ENCODE measurements at places on chromosomes 4 and X.

DNA sequence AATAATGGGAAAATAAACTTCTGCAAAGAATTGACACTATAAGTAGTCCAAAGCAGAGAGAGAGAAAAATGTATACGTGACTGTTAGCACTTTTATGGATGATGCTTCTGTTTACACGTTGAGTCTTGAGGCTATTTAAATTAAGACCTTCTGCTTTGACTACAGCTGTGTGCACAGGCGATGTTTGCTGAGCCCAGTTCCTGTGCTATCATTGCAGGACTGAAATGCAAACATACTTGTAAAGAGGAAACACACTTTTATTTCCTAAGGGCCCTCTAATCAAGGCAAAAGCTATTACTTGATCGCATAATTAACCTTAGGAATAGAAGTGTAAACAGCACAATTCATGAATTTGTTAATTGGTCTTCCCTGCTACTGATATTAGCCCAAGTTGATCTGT is 226.9 kb downstream of the FBXW7 start:
- no peak for DNase-seq
- no peak overlapping the region for H3K27ac ChIP-seq
- no peaks in the 10 kb centered on the region for H3K27me3 ChIP-seq
- H3K4me1 ChIP-seq = peaks cover 5% of the 10 kb centered on the region

- H3K27me3 ChIP-seq = no peaks in the 10 kb centered on the region
- DNase-seq = peak; percentile 38
Observed at GRCh38 chrX:120560405-120560841, 339 bp downstream of the CUL4B start.

- peaks cover 26% of the 10 kb centered on the region for H3K36me3 ChIP-seq
- H3K27me3 ChIP-seq = no peaks in the 10 kb centered on the region
- DNase-seq = no peak
- no peak overlapping the region for H3K27ac ChIP-seq
Observed at GRCh38 chr4:113708250-113708649, 53.3 kb downstream of the CAMK2D start.

- H3K4me1 ChIP-seq = no peaks in the 10 kb centered on the region
- H3K27me3 ChIP-seq = no peaks in the 10 kb centered on the region
- DNase-seq = no peak
- H3K36me3 ChIP-seq = peaks cover 1% of the 10 kb centered on the region
Observed at GRCh38 chr4:88420844-88421243, 36.1 kb upstream of the HERC5 start.

DNA sequence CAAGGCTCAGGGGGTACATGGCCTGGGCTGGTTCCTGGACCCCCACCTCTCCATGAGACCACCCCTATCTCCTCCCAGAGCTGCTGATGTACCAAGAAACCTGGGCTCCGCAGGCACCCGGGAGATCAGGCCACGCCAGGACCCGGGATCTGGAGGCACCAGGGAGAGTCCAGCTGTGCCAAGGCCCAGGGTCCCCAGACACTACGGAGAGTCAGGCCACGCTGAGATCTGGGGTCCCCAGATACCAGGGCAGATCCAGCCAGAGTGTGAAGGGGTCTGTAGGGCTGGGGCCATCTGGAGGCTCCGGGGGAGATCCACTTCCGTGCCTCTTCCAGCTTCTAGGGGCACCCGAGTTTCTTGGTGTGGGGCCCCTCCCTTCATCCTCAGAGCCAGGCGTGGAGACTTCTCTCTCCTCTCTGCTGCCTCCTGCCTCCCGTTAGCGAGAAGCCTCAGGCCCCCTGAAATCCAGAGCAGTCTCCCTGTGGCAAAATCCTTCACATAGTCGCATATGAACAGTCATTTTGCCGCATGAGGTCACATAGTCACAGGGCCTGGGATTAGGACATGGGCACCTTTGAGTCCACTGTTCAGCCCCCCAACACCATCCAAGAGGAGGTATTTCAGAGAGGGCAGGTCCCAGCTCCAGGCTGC is 9.7 kb downstream of the ABLIM2 start:
- DNase-seq = no peak
- H3K36me3 ChIP-seq = no peaks in the 10 kb centered on the region
- H3K4me1 ChIP-seq = no peaks in the 10 kb centered on the region

DNA sequence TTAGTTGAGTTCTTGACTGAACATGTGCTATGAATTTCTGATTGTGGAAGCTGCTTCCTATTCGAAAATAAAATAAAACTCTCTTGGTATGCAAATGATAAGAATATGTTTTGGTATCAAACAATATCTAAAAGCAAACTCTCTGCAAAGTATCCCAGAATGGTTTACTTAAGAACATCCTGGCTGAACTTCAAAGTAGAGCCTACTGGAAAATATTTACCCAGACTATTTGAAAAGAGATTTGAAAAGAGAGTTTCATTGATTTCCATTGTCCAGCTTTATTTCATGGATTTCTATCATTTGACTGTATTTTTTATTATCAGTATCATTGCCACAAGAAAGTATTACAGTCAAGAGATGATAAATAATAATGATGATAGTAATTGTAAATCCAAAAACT is 171.1 kb upstream of the SLC7A11 start:
- peaks cover 1% of the 10 kb centered on the region for H3K36me3 ChIP-seq
- no peak overlapping the region for H3K4me3 ChIP-seq
- no peaks in the 10 kb centered on the region for H3K4me1 ChIP-seq
- H3K27ac ChIP-seq = no peak overlapping the region

- no peak overlapping the region for H3K4me3 ChIP-seq
- peaks cover 6% of the 10 kb centered on the region for H3K27me3 ChIP-seq
- H3K27ac ChIP-seq = no peak overlapping the region
- H3K36me3 ChIP-seq = no peaks in the 10 kb centered on the region
Observed at GRCh38 chr4:5750052-5750945, 39.3 kb downstream of the EVC start.

- no peaks in the 10 kb centered on the region for H3K4me1 ChIP-seq
- no peak for DNase-seq
- no peak overlapping the region for H3K27ac ChIP-seq
- H3K27me3 ChIP-seq = no peaks in the 10 kb centered on the region
- no peak overlapping the region for H3K4me3 ChIP-seq
- H3K36me3 ChIP-seq = no peaks in the 10 kb centered on the region
Observed at GRCh38 chr4:149886786-149887490, 71.3 kb upstream of the IQCM start.

GRCh38 chr4:2272026-2272827 is 10.3 kb upstream of the MXD4 start:
- H3K4me1 ChIP-seq = no peaks in the 10 kb centered on the region
- H3K27ac ChIP-seq = no peak overlapping the region
- DNase-seq = no peak
- H3K36me3 ChIP-seq = no peaks in the 10 kb centered on the region

DNA sequence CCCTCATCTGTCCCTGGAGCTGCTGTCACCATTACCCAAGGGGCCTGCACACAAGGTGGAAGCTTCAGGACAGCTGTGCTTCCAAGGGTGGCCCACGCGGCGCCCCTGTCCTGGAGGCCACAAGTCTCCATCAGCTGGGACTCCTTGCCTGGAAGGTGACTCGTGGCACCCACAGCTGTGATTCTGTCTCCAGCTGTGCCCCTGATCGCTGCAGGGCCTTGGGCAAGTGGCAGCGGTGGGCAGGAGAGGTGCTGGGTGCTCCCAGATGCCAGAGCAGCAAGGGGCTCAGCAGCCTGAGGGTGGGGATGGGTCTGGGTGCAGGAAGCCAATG is 9.0 kb upstream of the DUSP9 start:
- H3K4me1 ChIP-seq = peaks cover 3% of the 10 kb centered on the region
- no peak overlapping the region for H3K27ac ChIP-seq
- no peak overlapping the region for H3K4me3 ChIP-seq
- H3K27me3 ChIP-seq = peaks cover 16% of the 10 kb centered on the region
- H3K36me3 ChIP-seq = no peaks in the 10 kb centered on the region

GRCh38 chrX:11437642-11438379 is 144.6 kb downstream of the AMELX start:
- no peak overlapping the region for H3K27ac ChIP-seq
- no peaks in the 10 kb centered on the region for H3K27me3 ChIP-seq
- DNase-seq = no peak
- no peak overlapping the region for H3K4me3 ChIP-seq
- no peaks in the 10 kb centered on the region for H3K4me1 ChIP-seq
- H3K36me3 ChIP-seq = no peaks in the 10 kb centered on the region

DNA sequence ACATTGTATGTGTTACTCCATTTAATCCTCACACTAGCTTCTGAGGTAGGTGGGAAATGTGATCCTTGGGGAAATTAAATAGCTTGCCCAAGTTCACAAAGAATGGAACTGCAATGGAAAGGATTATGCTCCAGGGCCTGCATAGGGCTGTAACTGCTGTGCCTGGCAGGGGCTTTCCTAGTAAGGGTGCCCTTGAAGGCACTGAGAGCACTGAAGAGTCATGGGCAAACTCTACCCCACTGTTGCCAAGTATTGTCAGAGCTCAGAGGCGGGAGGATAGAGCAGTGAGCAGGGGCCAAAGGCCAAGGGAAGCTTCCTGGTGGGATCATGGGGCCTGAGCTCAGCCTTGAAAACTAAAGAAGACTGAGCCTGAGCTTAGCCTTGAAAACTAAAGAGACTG is 133.0 kb upstream of the NALF2 start:
- no peaks in the 10 kb centered on the region for H3K36me3 ChIP-seq
- peaks cover 6% of the 10 kb centered on the region for H3K27me3 ChIP-seq
- H3K4me3 ChIP-seq = no peak overlapping the region
- no peaks in the 10 kb centered on the region for H3K4me1 ChIP-seq
- DNase-seq = no peak

- H3K4me1 ChIP-seq = peaks cover 36% of the 10 kb centered on the region
- no peak overlapping the region for H3K27ac ChIP-seq
Observed at GRCh38 chr4:13527192-13527980, 16.9 kb downstream of the NKX3-2 start.

- no peak overlapping the region for H3K27ac ChIP-seq
- DNase-seq = no peak
- peaks cover 61% of the 10 kb centered on the region for H3K4me1 ChIP-seq
- no peak overlapping the region for H3K4me3 ChIP-seq
- H3K27me3 ChIP-seq = no peaks in the 10 kb centered on the region
Observed at GRCh38 chr4:88600176-88600838, 8.0 kb downstream of the HERC3 start.

DNA sequence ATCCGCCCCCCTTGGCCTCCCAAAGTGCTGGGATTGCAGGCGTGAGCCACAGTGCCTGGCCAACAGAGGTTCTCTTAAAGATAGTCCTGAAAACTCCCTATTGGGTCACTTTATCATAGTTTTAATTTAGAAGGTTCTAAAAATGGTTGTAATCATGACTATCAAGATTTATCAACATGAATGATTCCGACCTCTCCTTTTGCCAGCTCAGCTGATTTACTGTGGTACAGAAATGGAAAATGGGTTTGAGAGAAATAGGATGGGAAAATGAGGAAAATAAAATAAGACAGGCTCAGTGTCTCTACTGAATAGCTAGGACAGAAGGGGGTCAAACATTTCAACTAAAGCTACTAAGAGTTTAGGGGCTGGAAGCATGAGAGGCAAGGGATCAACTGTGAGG is 28.2 kb upstream of the UGDH start:
- H3K27ac ChIP-seq = no peak overlapping the region
- no peak for DNase-seq
- H3K4me3 ChIP-seq = no peak overlapping the region

DNA sequence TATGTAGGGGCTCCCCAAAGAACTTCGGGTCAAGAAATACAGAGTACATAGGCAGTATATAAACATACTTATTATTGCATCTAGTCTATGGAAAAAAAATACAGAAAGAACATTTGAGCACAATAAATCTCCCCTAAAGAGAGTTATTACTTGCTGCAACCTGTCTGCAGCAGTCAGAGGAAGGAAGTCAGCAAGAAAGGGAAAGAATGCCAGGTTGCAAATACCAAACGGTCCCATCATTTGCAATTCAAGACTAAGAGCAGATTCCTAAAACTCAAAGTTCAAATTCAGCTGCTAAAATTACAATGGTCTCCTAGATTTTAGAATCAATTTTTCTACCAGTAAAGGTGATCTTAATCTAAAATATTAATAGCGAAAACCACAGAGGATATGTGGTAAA is 236.2 kb upstream of the NUDT6 start:
- DNase-seq = no peak
- no peak overlapping the region for H3K4me3 ChIP-seq
- H3K27ac ChIP-seq = no peak overlapping the region
